ENCODE measurements at places on chromosomes 12 and 14.

- DNase-seq: no peak
Measured at GRCh38 chr14:51860825-51861499, 550 bp downstream of the GNG2 start.

DNA sequence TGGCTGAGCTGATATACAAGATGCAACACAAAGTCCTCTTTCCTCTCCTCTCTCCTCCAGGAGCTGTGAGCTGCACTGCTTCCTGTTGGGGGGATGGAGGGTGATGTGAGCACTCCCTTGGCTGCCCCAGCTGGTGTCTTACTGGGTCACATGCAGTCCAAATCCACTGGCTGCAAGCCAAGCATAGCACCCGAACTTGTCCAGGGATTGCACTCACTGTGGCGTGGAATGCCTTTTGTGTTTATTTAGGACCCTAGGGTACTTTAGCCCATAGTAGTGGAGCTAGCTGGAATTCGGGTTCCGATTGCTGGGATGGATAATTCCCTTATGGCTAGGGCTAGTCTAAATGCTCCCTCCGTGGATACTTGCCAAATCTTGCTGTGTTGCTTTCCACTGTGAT is 424.9 kb upstream of the SYT1 start:
- DNase-seq: no peak

GRCh38 chr12:110582276-110583136 is 612 bp downstream of the PPTC7 start:
- DNase-seq: peak; percentile 72

GRCh38 chr12:65574867-65575266 is 249.4 kb upstream of the HMGA2 start:
- DNase-seq: no peak

GRCh38 chr12:54723379-54724256 is 75.5 kb upstream of the DCD start:
- DNase-seq: no peak

GRCh38 chr12:1083889-1084262 is 92.9 kb downstream of the ERC1 start:
- DNase-seq: no peak

GRCh38 chr12:3155702-3156370 is 78.7 kb downstream of the TSPAN9 start:
- no peak for DNase-seq

GRCh38 chr14:34214961-34215360 is 247.1 kb downstream of the SPTSSA start:
- no peak for DNase-seq

GRCh38 chr12:95710386-95710785 is 80.2 kb downstream of the NTN4 start:
- no peak for DNase-seq

DNA sequence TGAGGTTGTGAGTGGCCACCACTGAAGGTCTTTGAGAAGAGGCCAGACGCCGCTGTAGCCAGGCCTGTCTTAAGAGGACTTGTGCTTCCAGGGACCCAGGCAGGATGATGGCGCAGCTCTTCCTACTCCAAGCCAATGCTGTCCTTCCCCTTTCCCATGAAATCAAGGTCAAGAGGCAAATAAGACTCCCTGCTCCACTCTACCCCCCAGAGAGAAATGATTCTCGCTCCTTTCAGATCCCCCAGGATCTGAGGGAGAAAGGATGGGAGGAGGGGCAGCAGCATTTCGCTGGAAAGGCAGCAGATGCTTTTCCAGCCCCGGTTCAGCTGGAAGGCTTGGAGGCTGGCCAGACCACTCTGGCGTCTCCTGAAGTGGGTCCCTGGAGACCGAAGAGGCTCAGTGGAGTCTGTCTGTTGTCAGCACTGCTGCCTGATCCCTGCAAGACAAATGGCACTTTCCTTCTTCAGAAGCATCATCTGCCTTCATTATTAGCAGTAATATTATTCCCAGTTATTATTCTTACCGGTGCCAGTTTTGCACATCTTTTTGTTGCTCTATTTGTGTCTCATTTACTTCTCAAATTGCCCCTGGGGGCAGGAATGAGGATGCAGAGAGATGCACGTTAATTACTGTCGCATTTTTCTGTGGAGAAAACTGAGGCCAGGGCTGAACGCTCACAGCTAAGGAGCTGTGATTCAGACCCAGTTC is 51.4 kb downstream of the C14orf132 start:
- no peak for DNase-seq

DNA sequence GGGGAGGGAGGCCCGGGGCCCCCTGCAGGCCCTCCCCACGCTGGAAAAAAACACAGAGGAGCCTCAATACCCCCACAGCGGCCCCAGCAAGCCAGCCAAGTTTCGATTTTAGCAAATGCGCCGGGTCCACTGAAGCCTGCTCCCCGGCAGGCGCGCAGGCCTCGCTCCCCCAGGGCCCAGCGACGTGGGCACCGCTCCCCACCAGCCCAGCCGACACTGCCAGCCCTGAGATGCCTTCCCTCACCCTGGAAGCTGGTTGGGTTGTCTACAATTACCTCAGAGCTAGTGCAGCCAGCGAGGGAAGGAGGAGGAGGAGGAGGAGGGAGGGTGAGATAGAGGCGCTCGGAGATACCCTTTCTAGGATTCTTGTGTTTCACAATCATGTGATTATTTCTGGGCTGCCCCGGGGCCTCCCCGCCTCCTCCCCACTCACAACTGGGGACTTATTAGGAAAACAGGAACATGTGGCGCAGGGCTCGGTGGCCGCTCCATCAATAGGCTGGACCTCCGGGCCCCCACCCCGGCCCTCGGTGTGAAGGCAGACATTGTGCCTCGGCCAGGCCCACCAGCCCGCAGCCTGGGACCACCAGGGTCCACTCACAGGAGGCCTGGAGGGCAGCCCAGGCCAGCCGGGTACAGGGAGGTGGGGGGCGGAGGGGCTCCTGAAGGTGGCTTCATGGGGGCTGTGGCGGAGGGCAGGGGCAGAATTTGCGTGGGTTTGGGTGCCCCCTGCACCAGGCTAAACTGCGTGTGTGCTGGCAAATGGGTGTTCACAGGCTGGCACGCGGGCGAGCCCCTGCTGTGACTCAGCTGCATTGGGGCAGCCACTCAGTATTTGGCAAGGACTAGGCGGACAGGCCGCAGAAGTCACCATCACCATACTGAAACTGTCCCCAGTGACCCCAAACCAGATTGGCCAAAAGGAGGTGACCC is 109.9 kb downstream of the NCOR2 start:
- DNase-seq: peak; percentile 56

GRCh38 chr14:36173161-36173560 is 3.4 kb downstream of the PTCSC3 start:
- DNase-seq: no peak

DNA sequence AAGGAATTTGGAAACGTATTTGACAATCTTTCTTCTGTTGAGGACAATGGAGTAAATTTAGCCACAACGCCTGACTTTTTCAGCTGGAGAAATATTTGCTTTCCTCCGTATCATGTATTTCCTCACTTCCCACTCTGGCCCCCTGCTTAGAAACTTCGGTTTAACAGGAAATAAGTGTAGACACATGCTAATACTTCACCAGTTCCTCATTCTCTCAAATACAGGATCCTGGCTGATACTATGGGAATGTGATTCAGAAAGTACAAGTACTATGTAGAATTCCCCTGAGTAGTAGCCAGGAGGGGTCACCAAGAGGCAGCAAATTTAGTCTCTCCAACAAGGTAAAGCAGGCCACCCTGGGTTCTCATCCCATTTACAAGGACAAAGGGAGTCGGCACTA is 58.0 kb downstream of the FAR2 start:
- DNase-seq: no peak

- no peak for DNase-seq
Measured at GRCh38 chr12:103780093-103780440, 61.0 kb downstream of the NT5DC3 start.
